ENCODE measurements at places on chromosomes 12 and 14.

- DNase-seq: no peak
Measured at GRCh38 chr12:33450480-33450879, 10.9 kb upstream of the SYT10 start.

DNA sequence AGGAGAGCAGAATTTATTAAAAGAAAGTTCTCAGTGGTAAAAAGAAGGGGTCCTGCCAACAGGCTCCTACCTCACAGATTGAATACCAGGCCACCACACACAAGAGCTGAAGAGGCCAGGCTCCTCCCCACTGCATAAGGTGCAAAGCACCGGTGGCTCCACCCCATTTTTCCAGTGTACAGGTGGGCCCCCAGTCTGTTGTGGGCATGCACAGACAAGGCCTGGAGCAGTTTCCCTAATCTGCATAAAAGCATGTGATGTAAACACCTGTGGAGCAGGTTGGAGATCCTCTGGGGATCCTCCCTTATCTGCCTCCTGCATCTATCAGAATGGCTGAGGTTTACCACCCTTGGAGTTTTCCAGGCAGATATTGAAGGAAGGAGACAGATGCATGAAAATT, 45.7 kb upstream of the PDZRN4 start:
- no peak for DNase-seq

GRCh38 chr14:61644834-61645233, 50.5 kb upstream of the HIF1A start:
- no peak for DNase-seq

DNA sequence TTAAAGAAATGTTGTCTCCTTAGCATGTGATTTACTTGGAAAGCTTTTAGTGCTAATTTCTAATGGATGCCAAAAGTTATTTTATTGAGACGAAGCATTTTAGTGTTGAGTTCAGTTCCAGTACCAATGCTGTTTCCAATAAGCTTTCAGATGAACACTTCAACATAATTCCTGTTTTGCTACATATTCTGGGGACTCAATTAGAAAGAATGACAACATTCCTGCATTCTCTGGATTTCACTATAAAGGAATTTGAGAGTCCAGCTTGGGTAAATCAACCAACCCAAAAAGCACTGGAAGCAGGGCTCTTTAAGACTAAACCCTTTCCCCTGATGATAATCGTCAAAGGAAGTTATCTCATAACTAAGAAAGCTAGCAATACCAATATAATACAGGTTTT, 353.0 kb upstream of the TMTC1 start:
- DNase-seq: no peak

GRCh38 chr12:131775392-131776236, 52.6 kb upstream of the MMP17 start:
- no peak for DNase-seq

GRCh38 chr12:58922849-58923248, 2.5 kb upstream of the LRIG3 start:
- peak; percentile 75 for DNase-seq

DNA sequence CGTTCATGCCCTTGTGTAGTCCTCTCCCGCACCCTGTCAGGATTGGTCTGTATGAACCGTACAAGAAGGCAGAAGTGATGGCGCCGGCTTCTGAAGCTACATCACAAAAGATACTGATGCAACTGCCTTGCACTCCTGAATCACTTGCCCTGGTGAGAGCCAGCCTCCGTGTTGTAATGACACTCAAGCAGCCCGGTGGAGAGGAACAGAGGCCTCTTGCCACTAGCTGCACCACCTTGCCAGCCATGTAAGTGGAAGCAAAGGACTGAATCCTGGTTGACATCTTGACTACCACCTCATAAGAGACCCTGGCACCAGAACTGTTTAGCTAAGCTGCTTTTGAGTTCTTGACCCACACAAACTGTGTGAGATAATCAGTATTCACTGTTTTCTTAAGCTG, 266.0 kb downstream of the ERC1 start:
- DNase-seq: no peak

DNA sequence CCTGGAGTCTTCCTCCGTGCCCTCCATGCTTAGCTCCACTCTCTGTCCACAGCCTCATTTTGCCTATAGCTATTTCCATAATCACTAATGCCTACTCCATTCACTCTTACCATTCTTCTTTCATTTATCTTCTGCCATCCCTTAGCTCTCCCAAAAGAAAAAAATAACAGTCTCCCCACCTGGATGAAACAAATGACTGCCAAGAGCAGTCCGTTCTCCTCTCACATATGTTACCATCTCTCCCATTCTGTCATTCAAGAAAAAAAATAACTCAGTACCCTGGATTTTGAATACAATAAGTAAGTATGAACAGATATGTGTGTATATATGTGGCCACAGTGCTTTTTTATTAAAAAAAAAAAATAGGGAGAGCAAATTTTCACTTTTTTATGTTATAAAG, 13.2 kb downstream of the DUSP16 start:
- DNase-seq: no peak

DNA sequence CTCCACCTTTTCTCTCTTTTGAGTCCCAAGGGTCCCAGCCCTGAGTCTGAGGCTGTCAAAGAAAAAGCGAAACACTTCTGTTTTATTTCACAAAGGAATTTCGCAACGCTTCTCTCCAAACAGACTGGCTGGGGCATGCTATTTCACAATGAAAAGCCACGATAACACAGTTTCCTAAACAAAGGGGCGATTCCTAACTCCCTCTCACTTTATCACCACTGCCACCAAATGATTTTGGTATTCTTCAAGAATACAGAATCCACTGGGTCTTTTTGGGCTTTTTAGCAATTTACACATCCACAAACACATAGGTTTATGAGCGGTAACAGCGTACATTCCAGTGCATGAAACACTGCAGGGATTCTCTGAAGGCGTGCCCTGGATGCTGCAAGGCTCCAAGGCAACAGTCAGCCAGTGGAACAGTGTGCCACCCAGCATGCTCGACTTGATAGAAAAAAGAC, 161.2 kb downstream of the DAD1 start:
- peak; percentile 88 for DNase-seq

- DNase-seq: no peak
Measured at GRCh38 chr14:28584951-28585350, 181.6 kb upstream of the FOXG1 start.

- DNase-seq: peak; percentile 33
Measured at GRCh38 chr14:22811722-22812121, 3.5 kb downstream of the SLC7A7 start.

DNA sequence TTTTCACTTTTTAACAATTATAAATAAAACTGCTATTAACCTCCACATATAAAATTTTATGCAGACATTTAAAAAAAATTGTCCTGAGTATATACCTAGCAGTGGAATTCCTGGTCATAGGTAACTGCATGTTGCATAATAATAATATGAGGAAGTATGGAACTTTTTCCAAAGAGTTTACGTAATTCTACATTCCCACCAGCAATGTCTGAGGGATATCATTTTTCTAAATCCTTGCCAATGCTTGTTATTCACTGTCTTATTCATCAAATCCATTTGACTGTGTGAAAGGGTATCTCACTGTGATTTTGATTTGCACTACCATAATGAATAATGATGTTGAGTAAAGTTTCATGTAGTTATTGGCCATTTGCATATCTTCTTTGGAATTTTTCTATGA, 393.8 kb downstream of the LRFN5 start:
- no peak for DNase-seq

DNA sequence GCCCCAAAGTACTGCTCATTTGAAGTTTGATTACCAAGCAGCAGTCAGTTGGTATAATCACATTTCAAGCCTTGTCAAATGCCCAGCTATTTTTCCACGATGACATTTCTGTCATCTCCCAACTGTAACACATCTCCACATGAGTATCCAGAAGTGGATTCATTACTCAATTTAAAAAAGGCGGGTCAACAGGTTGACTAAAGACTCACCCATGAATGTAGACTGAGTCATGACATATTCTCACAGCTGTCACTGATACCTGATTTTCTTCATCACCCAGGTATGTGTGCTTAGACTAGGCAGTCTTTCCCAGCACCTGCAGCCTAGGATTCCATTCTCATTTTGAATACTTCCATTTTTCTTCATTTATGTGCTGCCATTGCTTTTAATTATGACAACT, 75.1 kb upstream of the DBX2 start:
- DNase-seq: no peak

DNA sequence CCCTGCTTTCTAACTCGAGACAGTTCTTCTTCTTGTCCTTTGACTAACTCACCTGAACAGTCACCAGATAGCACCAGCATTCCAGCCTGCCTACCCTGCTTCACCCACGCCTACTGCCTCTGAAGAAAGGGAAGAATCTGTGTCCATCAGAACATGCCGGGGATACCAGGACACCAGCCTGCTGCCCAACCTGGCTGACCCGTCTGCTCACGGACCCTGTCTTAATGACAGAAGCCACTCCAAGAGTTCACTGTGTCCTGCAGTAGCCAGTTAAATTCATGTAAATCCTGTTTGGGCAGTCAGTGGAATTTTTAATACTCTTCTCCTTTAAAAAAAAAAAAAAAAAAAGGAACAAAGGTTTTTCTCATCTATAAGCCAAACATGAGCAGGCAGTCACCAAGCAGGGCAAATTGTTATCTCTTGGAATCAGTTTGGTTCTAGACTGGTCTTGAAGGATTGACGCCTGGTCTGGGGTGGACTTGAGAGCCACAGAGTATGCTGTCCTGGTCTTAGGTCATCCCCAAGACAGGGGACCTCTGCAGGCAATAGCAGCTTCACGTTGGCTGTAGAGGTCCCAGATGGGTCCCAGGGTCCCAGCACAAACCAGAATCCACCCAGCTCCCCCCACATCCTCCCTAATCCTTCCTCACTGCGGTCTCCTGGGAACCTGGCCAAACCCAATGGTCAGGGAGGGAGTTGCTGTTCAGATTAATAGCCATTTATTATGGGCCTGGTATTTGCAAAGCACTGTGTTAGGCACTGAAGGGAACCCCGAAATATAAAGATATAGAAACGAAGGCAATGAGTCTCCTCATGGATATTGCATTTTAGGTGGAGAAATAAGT, 181.1 kb upstream of the HIF1A start:
- DNase-seq: peak; percentile 64

DNA sequence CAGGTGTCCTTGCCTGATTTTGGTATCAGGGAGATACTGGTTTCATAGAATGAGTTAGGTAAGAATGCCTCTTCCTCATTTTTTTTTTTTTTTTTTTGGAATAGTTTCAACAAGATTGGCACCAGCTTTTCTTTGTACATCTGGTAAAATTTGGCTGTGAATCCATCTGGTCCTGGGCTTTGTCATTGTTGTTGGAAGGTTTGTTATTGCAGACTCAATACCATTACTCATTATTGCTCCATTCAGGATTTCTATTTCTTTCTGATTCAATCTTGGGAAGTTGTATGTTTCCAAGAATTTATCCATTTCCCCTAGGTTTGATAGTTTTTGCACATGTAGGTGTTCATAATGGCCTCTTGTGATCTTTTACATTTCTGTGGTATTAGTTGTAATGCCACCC, 126.0 kb upstream of the KITLG start:
- no peak for DNase-seq

- no peak for DNase-seq
Measured at GRCh38 chr12:65014504-65015271, 106.4 kb downstream of the WIF1 start.

GRCh38 chr12:122888232-122888752, 7.6 kb downstream of the VPS37B start:
- peak; percentile 80 for DNase-seq

GRCh38 chr12:40561395-40561966, 130.8 kb upstream of the CNTN1 start:
- DNase-seq: no peak

DNA sequence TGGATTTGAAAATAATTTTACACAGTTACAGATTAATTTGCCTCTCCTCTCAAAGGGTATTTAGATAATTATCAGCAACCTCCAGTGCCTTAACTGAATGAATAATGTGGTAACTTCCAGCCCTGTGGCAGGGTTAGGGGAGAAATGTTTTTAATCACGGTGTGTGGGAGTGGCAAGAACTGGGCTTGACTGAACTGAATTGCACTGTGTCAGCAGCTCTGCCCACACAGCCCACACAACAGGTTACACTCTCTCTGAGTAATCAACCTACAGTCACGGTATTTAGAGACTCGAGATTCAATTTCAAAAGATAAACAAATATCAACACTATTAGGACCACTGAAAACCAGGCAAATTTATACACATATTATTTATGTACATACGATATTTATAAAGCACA, 198.5 kb downstream of the KCNC2 start:
- no peak for DNase-seq

DNA sequence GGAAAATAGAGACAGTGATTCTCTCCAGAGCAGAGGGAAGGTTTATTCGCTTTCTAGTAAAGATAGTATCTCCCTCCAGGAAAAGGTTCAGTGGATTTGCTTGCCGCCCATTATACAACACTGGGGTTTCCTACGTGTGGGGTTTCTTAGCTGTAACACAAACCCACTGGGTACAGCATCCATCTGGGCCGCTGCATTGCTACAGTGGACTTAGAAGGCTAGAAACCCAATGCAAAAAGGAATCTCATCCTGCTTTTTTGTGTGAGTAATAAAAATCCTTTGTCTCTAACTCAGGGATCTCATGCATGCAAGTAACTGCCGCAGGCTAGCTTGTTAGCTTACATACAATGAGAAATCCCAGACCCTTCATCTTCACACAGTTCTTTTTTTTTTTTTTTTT, 67.1 kb upstream of the BCL2L14 start:
- no peak for DNase-seq

DNA sequence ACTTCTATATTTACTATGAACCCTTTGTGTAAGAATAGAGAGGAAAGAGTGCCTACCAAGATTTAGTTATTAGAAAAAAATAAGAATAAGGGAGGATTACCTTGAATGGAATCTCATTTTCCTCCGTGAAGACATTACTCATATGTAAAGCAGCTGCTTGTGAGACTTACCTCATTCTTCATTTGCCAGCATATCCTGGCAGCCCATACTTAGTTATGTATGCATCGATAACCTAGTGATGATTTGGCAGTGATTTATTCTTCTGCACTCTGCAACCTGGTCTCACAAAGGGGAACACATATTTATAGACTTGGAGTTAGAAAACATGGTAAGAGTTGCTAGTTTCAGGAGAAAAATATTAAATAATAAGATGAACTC, 56.8 kb downstream of the LRFN5 start:
- peak; percentile 4 for DNase-seq

GRCh38 chr12:116598311-116599284, 39.4 kb downstream of the MAP1LC3B2 start:
- no peak for DNase-seq

DNA sequence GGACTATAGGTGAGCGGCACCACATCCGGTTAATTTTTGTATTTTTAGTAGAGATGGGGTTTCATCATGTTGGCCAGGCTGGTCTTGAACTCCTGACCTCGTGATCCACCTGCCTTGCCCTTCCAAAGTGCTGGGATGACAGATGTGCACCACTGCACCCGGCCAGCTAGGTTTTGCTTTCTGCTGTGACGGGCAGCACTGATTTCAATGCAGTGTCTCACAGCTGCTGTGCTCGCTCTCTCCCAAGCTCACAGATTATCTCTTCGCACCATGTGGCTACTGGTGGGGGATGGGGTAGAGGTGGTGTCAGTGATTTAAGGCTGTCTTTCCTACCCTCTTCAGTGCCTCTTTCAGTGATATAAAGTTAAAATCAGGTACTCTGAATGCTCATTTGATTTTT, 909.1 kb downstream of the TRHDE start:
- no peak for DNase-seq

GRCh38 chr12:66491853-66492252, 187.0 kb downstream of the GRIP1 start:
- no peak for DNase-seq

- DNase-seq: no peak
Measured at GRCh38 chr12:49455501-49455900, 83.3 kb upstream of the KCNH3 start.

GRCh38 chr12:724194-724855, 28.1 kb upstream of the WNK1 start:
- DNase-seq: no peak

Data from cardiac fibroblast (primary cell).